NCI-H2029 (cell line): ENCODE measurements at places on chromosomes 12 and 14.

- DNase-seq, result no peak
These were observed 1.1 kb downstream of the GPHN start for GRCh38 chr14:66508846-66509621.

GRCh38 chr12:14779834-14780233 is 23.4 kb downstream of the WBP11 start:
- no peak for DNase-seq

DNA sequence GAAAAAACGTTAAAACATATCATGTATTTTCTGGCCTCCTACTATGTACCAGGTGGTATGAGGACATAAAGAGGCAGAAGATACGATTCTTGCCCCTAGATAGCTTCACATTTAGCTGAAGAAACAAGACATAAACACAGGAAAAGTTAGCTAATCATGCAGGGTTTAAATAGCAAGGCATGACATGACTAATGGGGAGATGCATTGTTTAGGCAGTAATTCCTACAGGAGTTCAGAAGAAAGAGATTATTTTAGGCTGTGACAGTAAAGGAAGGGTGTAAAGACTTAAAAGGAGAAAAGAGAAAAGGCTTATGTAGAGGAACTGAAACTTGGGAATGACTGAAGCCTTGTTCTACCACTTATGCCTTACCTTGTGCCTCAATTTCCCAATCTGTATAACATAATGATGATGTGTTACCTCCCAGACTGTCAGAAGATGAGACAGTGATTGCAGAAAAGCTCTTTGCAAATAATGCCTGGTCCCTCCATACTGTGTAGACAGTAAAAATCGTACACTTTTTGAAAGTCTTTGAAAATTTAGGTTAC is 44.4 kb downstream of the PRKCH start:
- no peak for DNase-seq

- DNase-seq, result no peak
These were observed 128.1 kb upstream of the C14orf180 start for GRCh38 chr14:104451474-104451873.

DNA sequence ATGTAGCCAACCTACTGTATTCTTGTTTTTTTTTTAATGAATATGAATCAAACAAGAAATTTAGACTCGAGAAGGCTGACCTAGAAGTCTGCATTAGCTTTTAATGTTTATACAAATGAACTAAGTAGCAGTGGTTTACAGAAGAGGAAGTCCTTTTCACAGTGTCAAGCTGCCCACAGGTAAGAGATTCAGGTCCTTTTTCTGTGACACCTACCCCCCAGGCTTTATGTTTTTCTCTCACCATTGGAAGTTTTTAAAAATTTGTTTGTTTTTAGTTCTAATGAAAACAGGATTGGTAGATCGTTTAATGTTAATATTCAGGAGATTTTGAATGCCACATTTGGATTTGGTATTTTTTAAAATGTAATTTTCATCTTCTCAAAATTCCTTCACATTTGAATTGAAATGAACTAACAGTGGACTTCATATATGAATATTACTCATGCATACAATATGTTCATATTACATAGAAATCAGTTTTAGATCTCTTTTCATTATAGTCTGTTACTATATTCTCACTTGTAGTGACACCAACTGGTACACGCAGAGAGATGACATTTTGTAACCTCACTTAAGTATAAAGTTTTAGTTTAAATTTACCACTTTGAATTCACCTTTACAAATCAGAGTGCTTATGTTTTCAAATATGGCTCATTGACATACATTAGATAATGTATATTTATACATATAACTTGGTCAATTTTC is 29.7 kb downstream of the ATF7IP start:
- DNase-seq, result no peak

GRCh38 chr12:69467366-69467765 is 2.8 kb upstream of the FRS2 start:
- no peak for DNase-seq

DNA sequence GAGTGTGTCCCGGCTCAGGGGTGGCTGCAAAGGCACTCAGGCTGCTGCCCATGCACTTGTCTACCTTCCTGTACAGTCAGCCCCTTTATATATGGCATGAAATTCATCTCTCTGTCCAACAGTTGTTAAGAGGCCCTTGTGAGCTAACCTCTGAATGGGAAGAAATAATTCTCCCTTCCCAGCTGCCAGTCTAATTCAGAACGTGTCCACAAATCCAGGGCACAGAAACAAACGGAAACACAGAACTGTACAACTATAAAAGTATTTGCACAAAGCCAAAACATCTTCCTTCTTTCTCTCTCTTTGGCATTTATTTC is 849 bp downstream of the KRT5 start:
- no peak for DNase-seq

DNA sequence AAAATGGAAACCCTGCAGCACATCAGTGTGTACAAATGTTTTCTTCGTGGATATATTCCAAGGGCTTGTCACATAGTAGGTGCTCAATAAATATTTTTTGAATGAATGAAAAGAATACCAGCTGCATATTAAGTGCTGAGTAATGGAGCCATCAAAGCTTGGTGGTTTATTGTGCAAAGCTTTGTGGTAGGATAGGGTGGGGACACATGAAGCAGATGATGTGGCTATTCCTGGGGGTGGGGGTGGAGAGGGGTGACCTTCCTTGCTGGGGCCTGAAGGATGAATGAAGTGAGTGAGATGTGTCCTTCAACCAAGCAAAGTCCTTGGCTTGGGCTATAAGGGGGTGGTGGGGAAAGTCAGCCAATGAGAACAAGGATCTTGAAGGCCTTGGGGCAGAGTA is 4.3 kb upstream of the KRT81 start:
- no peak for DNase-seq

GRCh38 chr12:12960639-12961209 is 8.8 kb upstream of the GPRC5D start:
- DNase-seq, result no peak

DNA sequence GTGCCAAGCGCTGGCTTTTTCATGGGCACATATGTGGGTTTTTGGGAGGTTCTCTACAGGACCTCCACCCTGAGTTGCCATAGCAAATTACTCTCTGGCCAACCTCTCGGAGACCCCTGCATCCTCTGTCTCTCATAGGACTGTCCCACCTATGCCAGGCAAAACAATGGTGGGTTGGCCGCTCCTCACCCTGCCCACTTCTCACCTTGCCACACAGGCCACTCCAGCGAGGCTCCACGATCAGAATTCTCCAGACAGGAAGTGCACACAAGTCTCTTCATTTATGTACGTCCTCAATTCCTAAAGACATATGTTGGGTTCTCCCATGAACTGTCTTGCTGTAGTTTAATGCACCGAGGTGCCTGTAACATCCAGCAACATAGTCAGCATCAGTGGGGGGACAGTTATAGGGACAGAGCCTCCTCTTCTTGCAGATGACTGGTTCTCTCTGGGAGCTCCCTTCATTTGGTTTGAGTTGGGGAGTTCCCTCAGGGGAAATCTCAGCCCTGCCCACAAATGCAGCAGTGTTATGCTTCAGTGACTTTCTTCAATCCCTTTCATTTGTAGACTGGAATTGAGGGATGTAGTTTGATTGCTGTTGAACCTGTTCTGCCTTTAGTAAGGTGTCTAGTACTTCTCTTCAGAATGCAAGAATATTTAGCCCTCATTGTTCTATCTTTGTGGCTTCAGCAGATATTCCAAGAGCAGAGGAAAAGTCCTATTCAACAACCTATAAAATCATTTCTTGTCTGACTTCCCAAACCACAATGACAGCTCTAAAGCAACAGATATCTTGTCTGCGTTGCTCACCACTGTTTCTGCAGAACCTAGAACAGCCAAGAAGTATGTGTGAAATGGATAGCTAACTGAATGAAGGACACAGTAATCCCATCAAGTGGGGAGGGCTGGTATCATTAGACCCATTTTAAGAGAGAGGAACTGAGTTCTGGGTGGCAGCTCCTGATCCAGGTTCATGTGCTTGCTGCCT is 2.8 kb upstream of the LTBP2 start:
- DNase-seq, result no peak

DNA sequence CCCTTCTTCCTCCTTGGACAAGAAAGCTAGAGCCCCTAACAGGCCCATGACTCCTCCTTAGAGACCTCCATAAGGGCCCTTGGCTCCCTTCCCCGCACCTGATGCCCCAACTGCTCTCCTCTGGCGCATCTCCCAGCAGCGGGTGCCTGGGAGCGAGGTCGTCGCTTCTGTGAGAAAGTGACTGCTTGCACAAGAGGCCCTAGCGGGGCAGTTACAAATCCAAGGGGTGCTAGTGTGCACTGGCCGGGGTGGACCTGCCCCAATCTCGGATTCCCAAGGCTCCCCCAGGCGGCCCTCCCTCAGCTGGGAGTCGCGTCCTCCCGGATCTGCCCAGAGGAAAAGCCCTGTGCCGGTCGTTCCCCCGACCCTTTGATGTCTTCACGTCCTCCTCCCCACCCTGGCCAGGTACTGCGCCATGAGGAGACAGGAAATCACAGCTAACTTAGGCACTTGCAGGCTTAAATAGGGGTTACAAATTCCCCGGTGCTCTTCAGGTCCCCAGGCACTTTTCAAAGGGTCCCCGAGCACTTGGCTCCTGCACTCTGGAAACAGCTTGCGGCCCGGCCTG is 2.8 kb downstream of the NKX2-8 start:
- DNase-seq, result no peak

GRCh38 chr12:56628671-56629458 is 1.3 kb downstream of the BAZ2A start:
- DNase-seq, result peak; percentile 34

DNA sequence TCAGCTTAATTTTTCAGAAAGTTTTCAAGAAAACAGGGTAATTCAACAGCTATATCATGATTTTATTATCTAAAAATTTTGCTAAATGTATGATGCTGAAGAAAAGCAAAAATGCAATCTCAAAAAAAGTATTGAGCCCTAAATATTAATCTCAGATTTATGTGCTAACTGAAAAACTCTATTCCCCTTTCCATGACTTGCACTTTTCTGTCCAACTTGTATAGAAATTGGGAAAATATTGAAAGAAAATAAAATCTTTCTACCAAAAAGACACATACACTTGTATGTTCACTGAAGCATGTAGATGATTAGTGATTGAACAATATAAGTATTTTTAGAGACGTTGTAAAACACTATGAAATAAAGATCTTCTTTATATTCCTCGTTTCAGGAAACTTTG is 368.0 kb upstream of the ATXN7L3B start:
- DNase-seq, result no peak

- no peak for DNase-seq
These were observed 226.3 kb downstream of the MON2 start for GRCh38 chr12:62692884-62693283.

GRCh38 chr14:100019156-100019744 is 46.0 kb upstream of the EVL start:
- DNase-seq, result no peak

DNA sequence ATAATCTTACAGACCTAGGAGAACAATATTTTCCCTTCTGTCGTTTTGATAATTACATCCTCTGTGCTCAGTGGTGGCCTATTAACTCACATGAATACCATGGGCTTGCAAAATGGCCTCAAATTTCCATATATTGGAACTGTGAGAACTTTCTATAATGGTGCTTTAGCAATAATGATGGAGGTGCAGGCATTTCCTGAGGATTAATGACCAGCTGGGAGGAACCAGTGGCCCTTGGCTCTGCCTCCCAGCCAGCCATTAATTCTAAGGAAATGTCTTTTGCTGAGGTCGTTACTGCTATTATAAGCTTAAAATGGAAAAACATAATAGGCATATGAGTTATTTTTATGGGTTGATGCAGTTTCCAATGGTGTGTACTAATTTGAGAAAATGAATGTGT is 33.6 kb downstream of the HMGA2 start:
- DNase-seq, result no peak

DNA sequence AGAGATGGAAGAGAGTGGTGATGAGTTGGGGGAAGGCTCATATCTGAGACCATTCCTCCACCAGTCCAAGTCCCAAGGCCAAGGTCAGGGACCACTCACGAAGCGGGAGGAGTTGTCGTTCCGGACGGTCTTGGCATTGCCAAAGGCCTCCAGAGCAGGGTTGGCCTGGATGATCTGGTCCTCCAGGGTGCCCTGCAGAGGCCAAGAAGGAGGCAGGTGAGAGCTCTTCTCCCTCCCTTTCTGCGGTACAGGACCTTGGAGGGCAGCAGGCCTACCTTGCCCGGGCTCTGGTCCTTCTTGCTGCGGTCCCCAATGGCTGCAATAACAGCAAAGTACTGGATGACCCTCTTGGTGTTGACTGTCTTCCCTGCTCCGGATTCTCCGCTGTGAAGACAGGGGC is 4.0 kb downstream of the MYH7 start:
- no peak for DNase-seq

- DNase-seq, result no peak
These were observed 125.9 kb downstream of the ZNF664 start for GRCh38 chr12:124098887-124099286.

DNA sequence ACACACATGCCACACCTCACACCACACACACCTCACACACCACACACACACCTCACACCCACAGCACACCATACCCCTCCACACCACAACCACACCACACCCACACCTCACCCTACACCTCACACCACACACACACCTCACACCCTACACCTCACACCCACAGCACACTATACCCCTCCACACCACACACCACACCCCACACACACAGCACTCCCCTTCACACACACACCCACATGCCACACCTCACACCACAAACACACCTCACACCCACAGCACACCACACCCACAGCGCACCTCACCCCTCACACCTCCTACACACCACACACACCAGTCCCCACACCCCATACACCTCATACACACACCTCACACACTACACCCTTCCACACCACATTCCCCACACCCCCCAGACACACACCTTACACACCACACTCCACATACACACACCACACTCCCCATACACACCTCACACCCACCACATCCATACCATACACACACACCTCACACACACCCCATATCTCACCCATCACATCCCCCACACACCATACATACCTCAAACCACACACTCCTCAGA is 80.0 kb downstream of the ACTN1 start:
- no peak for DNase-seq

GRCh38 chr12:116389990-116390389 is 112.5 kb upstream of the MED13L start:
- no peak for DNase-seq

GRCh38 chr14:53220914-53221313 is 67.8 kb upstream of the DDHD1 start:
- DNase-seq, result no peak

- DNase-seq, result no peak
These were observed 15.2 kb upstream of the EIF5 start for GRCh38 chr14:103318750-103319419.

DNA sequence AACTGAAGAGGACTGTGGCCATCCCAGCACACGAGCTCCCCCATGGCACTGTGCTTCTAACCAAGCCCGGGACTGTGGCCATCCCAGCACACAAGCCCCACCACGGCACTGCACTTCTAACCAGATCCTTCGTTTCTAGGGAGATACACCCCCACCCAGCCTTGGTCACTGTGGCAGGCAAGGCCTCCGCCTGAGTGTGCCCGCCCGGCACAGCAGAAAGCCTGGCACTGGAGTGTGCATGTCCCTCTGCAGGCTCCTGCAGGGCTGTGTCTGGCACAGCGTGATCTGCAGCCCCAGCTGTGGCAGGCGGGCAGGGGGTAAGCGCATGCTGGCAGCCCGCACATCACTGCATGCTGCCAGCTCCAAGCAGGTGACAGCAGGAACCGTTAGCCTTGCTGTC is 49.8 kb downstream of the CCDC85C start:
- no peak for DNase-seq
